ENCODE measurements at places on chromosomes 2 and 18.

DNA sequence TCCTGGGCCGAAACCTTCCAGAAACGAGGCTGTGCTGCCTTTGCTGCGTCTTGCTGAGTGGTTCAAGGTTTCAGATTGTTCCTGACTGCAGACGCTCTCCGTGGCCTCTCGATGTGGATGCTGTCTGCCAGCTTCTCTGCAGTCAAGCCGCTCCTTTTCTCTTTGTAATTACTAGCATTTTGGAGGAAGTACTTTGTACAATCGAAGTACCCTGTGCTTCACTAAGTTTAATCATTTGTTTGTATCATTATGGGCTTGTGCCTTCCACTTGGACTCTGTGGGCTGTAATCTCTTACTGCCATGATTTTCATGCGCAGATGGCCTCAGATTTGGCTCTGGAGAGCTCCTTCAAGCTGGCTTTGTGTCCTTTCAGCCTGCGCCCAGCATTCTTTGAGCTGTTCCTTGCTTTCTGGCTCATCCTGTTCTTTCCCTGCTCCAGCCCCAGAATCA, 49.3 kb downstream of the TRAF3IP1 start:
- no peak for DNase-seq

GRCh38 chr2:227006189-227006897, 157.7 kb downstream of the COL4A4 start:
- DNase-seq = no peak

GRCh38 chr2:218857371-218858137, 2.1 kb upstream of the WNT6 start:
- no peak for DNase-seq

DNA sequence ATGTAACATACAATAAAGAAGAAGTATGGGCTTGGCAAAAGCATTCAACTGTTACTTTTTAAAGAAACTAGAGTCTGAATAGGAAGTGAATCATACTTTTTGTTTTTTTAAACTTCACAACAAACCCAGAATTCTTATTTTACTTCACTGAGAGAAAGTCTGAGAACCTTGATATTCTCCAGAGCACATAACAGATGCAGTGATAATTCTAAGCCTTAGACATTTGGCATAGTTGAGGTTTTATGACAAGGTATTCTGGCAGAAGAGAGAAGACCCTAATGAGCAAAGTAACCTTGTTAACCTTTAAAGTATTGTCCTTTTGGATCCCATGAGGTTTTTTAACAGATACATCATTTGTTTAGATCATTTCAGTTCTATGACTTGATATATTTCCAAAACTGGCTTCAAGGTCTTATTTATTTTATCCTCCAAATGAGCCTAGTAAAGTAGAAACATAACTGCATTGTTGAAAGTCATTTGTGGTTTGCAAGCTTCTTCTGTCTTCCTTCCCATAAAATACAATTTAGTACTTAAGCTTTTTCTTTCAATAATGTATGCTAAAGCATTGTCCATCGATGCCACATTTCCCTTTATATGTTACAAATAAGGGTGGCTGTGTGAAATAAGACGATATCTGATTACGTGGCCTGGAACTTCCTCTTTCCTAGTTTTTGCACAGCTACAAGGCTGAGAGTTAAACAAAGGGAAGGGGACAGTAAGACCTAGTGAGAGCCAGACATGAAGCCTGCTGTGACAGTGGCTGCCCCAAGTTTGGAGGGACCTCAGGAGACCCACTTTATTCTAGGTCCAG, 86.1 kb upstream of the ITPRID2 start:
- DNase-seq = no peak

- DNase-seq = no peak
These were observed 1666.9 kb upstream of the CELF4 start for GRCh38 chr18:39232490-39232889.

DNA sequence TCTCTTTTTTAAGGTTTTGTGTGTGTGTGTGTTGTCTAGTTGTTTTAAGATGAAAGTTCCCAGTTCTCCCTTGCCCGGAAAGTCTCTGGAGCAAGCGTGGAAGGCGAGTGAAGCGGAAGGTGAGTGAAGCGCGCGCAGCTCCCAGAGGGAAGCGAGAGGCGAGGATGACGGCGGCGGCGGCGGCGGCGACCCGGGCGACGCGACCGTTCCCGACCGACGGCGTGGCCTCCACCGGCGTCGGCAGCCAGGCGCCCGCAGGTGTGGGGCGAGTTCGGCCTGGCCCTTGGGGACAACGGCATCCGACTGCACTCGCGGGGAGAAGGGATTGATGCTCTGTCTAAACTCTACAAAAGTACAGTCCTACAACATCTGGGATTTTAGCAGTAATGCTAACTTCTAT, 321.9 kb downstream of the CELF4 start:
- no peak for DNase-seq

GRCh38 chr18:38654946-38655345, 1089.3 kb upstream of the CELF4 start:
- DNase-seq = no peak

GRCh38 chr2:240383871-240384700, 51.4 kb upstream of the GPC1 start:
- DNase-seq = no peak

DNA sequence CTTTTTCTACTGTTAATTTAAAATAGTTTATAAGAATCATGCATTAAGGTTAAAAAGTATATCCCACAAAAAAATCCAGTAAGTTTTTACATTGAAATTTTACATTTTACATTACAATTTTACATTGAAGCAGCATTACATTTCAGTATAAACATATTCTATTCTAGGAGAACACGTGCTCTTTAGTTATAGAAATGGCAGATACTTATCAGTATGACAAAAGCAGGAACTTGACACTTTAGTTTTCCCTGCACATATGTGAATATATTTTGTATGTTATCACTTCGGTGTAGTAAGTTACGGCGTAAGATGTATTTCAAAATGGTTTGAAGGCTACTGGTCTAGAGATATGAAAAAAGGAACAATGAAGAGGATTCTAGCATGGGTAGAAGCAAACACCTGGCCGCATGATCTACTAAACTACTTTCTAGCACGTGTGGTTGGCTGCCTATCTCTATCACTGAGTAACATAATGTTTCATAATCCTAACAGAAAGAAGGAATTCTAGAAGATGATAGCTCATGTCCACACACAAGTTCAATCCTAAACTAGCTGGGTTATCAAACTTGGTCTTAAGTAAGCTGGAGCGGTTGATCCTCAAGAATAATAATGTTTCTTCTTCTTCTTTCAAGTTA, 5.4 kb downstream of the IMMT start:
- no peak for DNase-seq

- DNase-seq = no peak
These were observed 246.8 kb downstream of the CDH20 start for GRCh38 chr18:61580046-61580445.

- no peak for DNase-seq
These were observed 717 bp downstream of the IHH start for GRCh38 chr2:219059725-219060682.

DNA sequence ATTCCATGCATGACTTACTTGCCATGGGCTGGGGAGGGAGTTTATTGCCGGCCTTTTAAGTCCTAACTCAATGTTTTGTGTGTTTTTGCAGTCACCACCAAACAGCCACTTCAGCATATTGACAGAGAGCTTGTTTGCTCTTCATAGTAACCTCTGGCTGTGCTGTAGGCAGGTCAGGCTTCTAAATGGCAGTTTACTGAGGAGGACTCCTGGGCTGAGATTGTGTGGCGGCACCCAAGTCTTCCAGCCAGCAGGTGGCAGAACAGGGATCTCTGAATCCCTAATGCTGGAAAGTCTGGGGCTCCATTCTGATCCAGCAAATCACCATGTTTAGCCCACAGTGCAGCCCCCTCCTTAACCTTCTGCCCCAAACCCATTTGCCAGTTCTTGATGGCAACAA, 121.2 kb downstream of the CAPN13 start:
- no peak for DNase-seq

DNA sequence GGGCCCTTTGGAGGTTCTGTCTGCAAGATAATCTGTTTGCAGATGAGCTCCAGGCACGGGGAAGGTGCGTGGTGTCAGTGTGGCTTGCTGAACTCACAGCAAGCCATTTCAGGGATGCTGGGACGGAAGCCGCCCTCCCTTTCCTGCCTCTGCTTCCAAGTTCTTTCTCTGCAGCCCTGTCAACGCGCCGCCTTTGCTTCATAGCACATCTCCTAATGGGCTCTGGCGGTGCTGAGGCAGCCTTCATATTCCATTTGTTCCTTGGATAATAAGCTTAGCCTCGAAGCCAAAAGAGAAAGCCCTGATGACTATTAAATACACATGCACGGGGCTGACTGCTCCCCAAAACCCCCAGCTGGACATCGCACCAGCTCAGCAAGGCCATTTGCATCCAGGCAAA, 81.7 kb upstream of the TAF1B start:
- DNase-seq = no peak

- no peak for DNase-seq
These were observed 6.2 kb downstream of the PKDCC start for GRCh38 chr2:42053791-42054701.

GRCh38 chr18:69259282-69259681, 141.4 kb upstream of the DOK6 start:
- DNase-seq = no peak

All from activated CD4-positive, alpha-beta T cell treated with anti-CD3 and anti-CD28 coated beads, Interleukin-2, amount 50 U/mL, for 4 hours (primary cell).